ENCODE measurements at places on chromosomes 4 and X.

GRCh38 chr4:182301736-182302135 lies 58.5 kb downstream of the TENM3 start:
- DNase-seq = no peak

GRCh38 chr4:146522869-146523205 lies 1.1 kb upstream of the SLC10A7 start:
- DNase-seq = no peak

- no peak for DNase-seq
Observed at GRCh38 chrX:123983240-123983639, 21.7 kb downstream of the STAG2 start.

GRCh38 chrX:49171752-49172279 lies at the start of gene PLP2:
TSS of gene PLP2 (plus strand) at chrX:49171898. CDS start at chrX:49172001, 103 bp downstream.
- peak; percentile 26 for DNase-seq

GRCh38 chr4:133014473-133015135 lies 134.5 kb upstream of the PCDH10 start:
- peak; percentile 6 for DNase-seq

GRCh38 chrX:6468706-6469105 lies 66.2 kb downstream of the VCX3A start:
- no peak for DNase-seq

- no peak for DNase-seq
Observed at GRCh38 chr4:80586716-80587115, 251.2 kb downstream of the CFAP299 start.

- no peak for DNase-seq
Observed at GRCh38 chr4:156113138-156113765, 159.6 kb upstream of the CTSO start.

DNA sequence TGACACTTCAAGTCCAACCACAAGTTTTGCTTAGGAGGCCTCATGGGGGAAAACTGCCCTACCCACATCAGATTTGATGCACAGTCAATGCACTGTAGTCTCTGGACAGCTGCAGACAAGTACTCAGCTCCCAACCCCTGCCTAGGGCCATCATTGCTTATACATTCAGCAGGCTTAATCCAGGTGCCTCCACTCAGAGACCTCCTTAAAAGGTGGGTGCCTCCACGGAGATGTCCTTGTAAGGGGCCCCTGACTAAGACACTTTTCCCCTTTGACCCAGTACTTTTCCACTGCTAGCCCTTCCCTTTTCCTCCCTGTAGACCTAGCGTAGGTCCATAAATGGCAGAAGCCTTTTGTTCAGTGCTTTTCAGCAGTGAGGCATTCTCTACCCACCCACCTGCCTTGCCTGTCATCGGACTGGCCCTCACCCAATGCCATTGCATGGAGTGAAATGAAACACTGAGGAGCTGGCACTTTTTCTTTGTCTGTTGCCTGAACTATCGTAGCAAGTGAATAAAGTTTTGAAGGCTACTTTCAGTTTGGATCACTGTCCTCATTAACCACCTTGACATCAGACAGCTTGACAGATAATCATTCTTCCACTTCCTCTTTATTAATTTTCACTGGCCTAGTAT lies 23.8 kb upstream of the PLK4 start:
- no peak for DNase-seq

- DNase-seq = no peak
Observed at GRCh38 chrX:38006291-38006690, at the start of gene SYTL5. TSS of gene SYTL5 (plus strand) at chrX:38006553. CDS start at chrX:38033890, 27,337 bp downstream.

GRCh38 chr4:147682755-147683154 lies 1.2 kb downstream of the PRMT9 start:
- DNase-seq = no peak

DNA sequence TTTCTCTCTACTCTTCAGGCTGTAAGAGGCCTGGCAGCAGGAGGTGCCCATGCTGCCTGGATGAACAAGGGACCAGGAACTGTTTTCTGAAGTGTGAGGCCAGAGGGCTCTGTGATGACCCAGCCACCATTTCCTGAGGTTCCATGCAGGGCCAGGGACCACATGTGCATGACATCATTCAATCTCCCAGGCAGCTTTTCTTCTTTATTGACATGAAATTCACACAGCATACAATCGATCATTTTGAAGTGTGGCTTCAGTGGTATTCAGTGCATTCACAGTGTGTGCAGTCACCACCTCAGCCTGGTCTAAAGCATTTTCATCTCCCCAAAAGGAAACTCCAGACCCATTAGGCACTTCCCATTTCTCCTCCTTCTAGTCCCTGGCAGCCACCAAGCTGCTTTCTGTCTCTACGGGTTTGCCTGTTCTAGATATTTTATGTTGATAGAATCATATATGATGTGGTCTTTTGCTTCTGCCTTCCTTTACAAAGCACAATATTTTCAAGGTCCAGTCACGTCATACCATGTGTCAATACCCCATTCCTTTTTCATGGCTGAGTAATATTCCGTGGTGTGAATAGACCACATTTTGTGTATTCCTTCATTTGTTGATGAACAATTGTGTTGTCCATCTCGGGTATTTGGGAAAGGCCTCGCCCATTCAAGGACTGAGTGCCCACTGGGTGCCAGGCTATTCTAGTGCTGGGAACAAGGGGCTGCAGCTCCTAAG lies 93.1 kb downstream of the PSAPL1 start:
- DNase-seq = no peak

DNA sequence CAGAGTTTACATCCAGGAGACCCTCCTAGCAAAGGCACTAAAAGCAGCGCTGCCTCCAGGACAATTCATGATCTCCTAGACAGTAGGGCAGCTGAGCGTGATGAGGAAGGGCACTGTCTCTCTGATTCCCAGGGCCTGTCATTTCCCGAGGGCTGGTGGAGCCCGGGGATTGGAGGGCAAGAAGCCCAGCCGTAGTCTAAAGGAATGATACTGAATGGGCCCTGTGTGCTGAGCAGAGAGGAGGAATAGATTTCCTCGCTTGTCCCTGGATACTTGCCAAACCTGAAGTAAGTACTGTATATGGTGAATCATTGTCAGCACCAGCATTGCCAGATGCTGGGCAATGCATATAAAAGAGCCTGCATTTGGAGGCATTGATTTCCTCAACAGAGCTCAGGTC lies 88.0 kb upstream of the SLITRK2 start:
- DNase-seq = peak; percentile 37

DNA sequence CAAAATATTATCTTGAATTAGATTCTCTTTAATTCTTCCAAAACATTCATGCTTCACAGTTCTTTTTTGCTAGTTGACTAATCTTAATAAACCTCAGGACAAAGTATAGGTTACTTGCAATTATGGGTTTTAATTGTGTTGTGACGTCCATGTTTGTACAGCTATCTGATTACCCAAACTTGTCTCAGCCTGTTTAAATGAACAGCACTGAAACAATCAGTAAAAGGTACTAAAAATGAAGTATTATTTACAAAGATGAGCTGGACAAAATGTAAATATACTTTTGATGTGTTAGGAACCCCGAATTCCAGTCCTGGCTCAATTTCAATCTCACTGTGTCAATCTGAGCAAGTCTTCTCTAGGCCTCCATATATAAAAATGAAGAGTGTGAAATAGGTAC lies 57.4 kb upstream of the SLC6A14 start:
- no peak for DNase-seq

GRCh38 chr4:26015133-26015651 lies 101.2 kb downstream of the SMIM20 start:
- DNase-seq = no peak

DNA sequence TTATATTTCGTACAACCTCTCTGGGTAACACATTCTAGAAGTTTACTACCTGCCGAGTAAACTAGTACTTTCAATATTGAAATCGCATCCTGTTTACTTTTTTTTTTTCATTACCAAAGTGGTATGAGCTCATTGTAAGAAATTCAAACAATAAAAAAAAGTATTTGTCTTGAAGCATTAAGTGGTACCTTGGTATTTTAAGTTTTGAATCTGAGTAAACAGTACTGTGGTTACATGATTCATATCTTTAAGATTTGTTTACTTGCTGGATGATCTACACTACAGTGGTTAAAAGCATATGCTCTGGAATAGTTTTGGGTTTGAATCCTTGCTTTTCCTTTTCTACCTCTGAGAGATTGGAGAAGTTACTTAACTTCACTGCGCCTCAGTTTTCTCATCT lies 3.8 kb upstream of the MMGT1 start:
- DNase-seq = no peak

DNA sequence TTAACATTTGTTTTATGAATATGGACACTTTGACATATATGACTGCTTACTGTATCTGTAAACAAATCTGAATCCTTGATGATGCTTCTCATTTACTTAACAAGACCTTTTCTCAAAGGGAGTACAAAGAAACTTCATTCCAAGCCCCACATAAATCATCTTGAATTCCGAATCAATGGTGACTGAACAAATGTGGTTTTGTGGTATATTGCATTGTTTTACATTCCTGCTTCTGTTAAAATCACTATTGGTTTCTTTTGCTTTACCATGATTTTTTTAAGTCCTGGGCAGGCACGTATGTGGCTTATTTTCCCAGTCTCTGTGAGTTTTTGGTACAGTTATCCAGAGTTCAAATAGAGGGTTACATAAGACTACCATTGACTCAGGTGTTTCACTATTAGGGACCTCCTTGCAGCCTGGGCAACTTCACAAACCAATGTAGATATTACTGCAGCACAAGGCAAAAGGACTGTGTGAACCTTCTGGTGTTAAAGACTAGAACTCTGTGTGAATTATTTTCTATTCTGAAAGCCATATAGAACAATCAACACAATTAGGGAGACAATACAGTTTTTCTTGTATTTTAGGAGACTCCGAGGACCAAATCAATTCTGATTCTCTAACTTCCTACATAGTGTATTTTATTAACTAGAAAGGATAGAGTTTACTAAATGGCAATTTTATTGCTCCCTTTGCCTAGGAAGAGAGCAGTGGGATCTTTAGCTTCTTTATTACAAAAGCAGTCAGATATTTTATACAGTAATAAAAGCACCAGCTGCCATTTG lies 196.4 kb downstream of the GALNTL6 start:
- peak; percentile 22 for DNase-seq

- no peak for DNase-seq
Observed at GRCh38 chr4:86451560-86452330, 91.9 kb upstream of the MAPK10 start.

DNA sequence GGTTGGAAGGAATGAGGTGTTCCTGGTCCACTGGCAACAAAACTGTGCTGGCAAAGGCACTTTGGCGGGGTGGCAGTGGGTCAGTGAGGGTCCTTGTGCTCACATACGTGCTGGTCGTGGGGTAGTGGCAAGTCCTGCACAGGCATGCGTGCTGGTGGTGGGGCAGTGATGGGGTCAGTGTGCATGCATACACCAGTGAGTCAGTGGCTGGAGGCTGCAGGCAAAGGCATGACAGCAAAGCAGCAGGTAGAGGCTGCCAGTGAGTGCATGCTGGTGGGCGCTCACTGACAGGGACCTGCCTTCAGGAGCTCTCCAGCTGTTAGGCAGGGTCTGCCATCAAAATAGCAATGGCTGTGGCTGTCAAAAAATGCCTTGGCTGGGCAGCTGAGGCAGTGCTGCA lies 42.1 kb downstream of the TMPRSS11E start:
- DNase-seq = no peak

DNA sequence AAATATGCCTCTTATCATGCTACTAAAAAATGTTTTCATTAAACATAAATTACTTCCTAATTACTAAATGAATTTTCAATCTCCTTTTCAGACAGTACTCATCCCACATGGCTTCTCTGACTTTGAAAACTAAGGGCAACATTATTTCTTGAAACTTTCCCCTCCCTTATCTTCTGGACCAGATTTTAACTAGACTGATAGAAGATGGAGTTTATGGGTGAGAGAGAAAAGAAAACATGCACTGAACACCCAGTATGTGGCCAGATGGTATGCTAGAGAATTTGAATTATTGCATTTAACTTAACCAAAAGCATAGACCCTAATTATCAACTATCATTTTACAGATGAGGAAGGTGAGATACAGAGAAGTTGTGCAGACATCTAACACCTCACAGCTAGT lies 16.8 kb downstream of the CNOT6L start:
- DNase-seq = no peak
